NT2/D1 (cell line): ENCODE measurements at places on chromosomes 5 and 9.
A peak's percentile ranks its signal among the peaks of the same experiment; 100 is the strongest.

- DNase-seq, result no peak
Observed at GRCh38 chr9:120066315-120066714, 513.7 kb downstream of the CDK5RAP2 start.

DNA sequence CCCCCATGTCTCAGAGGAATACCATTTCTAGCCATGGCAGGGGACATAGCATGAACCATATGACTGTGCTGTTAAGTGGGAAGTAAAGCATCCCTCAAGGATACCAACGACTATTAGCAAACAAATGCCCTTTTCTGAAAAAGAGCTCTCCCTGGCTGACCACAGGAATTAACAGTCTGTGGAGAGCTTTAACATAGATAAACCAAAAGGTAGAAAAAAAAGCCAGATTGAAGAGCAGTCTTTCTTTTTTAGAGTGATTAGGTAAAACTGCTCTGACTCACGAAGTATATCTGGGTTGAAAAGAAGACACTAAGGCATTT is 532.7 kb upstream of the DMAC1 start:
- no peak for DNase-seq

DNA sequence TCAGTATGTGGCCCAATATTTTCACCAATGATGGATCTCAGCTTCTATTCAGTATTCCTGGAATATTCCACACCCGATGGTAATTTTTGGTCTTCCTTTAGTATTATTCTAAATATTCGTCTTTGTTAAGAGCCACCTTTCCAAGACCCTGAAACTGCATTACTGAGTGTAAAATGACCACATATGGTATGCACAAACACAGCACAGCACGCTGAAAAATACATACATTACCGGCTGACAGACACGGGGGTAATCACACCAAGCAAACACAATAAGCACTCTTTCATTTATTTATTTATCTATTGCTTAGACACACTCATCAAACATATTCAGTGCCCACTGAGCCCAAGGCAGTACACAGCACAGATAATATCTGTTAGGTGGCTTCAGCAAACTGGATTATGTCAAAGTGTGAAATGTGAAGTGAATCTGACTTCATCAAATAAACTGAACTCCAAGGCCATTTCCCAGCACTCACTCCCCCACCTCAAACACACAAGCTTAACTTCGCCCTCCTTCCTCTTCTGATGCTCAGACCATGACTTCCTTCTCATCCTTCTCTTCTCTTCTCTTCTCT is 1637.8 kb upstream of the C9orf72 start:
- no peak for DNase-seq

DNA sequence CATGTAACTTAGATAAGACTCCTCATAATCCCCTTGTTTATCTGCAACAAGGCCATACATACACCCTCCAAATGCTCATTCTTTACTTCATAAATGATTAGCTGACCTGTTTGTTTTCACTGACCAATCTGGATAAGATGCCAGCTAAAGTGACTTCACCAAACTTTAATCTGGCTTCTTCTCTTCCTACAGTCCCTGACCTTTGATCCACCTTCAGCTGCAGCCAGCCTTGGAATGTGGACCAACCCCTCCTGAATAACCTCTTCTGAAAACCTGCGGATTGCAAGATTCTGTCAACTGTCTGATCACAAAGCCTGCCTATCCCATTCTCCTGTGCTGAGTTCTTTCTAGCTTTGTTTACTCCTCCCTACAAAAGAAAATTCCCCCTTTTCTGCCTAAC is 476.8 kb downstream of the LRRC70 start:
- DNase-seq, result no peak

GRCh38 chr9:105419816-105420597 is 27.8 kb upstream of the FSD1L start:
- DNase-seq, result no peak

DNA sequence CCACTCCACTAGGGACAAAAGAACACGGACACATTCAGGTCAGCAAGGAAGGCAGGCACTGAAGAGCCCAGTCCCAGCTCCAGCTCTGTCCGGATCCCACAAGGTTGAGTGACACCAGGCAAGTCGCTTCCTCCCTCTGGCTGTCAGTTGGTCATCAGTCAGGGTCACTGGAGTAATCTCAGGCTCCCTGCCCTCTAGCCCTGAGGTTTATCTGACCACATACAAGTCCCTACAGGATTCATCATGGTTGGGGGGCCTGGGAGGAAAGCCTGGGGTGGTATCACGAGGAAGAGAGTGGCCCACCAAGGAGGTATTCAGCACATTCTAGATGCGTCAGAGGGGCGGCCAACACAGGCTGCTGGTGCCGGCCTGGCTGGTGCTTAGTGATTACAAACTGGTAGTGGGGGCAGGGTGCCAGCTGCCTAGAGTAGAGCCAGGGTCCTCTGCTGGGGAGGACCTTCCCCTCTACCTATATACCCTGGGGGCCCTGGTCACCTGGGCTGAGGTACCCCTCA is 81.5 kb downstream of the SHB start:
- no peak for DNase-seq

DNA sequence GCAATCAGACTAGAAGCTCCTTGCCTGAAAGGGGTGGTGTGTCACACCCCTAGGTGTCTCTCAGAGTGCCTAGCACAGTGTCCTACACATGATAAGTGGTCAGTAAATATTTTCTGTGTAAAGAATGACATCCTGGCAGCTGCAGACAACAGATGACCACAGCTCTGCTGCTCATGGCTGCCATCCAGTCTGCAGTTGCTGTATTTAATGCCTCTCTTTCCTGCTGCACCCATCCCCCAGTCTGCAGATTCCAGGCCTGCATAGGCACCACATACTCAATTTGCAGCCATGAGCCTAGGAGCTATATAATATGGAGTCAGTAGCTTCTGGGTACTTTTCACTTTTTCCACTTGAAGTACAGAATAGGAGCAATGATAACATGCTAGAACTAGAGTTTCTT is 94.9 kb upstream of the NR4A3 start:
- no peak for DNase-seq

DNA sequence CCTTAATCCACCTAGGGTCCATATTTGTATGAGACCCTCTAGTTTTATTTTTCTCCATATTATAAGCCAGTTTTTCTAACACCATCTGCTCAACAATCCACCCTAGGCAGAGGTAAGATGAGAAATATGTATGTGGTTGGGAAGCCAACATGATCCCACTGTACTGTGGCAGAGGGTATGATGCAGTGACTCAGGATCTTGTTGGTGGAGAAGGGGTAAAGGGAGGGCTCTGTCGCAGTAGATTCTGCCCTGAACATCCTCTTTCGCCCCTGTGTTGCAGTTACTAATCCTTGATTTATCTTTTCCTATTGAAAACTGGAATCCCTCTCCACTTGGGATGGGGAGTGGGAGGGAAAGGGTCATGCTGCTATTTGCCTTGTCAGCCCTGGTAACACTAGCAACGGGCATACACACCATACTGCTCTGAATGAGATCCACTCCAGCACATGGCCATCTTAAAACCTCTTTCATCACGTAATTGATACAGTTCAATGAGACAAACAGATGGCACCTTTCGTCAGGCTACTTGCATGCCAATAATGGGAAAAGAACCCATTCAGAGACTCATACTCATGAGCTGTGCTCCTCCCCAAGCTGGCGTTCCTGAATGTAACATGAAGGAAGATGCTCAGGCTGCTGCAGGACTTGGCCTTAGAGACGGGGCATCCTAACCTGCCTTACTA is 63.0 kb downstream of the ADAMTS12 start:
- DNase-seq, result no peak

- DNase-seq, result no peak
Observed at GRCh38 chr5:321726-322251, 275 bp downstream of the AHRR start.

GRCh38 chr9:11149065-11149464 is 536.3 kb upstream of the PTPRD start:
- DNase-seq, result peak; percentile 30

DNA sequence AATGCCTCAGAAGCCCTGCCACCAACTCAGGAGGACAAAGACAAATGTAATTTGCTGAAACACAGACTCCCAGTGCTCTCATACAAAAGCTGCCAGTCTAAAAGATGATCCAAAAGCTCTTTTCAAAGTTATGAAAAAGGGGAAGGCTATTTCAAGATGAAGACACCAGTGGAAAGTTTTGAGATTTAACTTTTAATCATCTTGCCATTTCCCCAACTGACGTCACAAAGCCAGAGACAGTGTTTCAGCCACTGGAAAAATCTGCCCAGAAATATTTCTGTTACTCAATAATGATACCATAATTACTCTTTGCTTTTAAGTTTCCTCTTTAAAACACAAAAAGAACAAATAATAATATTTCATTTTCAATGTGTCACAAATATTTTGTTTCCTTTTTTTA is 20.9 kb downstream of the ENG start:
- DNase-seq, result no peak

- no peak for DNase-seq
Observed at GRCh38 chr5:15560421-15560820, 60.4 kb downstream of the FBXL7 start.

GRCh38 chr5:140806834-140807775 is at the start of gene PCDHA4:
TSS of gene PCDHA4 (plus strand) at chr5:140807068.
- peak; percentile 43 for DNase-seq

DNA sequence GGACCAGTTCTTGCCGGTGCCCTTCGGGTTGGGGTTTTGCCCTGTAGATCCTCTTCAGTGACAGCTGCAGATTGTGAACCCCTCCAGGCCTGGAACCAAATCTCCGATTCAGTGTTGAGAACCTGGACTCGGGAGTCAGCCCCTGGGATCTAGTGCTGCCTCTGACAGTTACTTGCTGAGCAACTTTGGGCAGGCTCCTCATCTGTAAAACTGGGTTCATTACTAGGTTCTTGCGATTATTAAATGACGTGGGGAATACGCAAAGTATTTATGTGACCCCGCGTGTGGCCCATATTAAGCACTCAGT is 600 bp downstream of the ERCC6L2 start:
- DNase-seq, result no peak

- no peak for DNase-seq
Observed at GRCh38 chr9:259405-260404, 45.0 kb downstream of the DOCK8 start.

DNA sequence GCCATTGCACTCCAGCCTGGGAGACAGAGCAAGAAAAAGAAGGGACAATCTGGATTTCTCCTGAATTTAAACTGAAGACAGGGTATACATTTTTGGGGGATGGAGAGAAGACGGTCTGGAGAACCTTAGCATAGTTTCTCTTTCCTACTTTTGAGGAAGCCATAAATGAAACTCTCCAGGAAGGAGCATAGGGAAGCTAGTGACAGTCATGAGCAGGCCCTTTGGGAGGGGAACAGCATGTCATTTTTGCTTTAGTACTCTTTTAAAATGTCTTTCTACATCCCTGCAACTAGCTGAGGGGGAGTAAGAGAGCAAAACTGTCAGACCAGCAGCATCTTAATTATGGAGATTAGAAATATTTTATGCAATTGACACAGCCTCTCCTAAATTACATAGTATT is 8.2 kb upstream of the SLC44A1 start:
- DNase-seq, result no peak

- DNase-seq, result no peak
Observed at GRCh38 chr5:6715271-6715670, 2.0 kb downstream of the TENT4A start.
